ENCODE measurements at places on chromosomes 11 and 22.

DNA sequence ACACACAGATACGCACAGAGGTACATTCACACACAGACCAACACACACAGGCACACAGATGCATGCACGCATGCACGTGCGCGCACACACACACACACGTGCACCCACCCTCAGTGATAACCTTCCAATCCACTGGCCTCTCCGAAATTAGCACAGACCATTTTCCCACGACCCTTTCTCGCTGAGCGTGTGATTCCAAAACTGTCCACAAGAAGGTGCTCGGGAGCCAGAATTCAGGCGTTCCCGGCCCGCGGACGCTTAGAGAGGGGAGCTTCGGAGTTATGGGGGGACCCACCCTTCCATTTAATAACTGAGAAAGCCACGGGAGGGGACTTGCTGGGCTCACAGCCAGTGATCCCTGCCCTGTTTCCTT, 33.8 kb upstream of the SLC35C1 start:
- DNase-seq, result peak; percentile 46

DNA sequence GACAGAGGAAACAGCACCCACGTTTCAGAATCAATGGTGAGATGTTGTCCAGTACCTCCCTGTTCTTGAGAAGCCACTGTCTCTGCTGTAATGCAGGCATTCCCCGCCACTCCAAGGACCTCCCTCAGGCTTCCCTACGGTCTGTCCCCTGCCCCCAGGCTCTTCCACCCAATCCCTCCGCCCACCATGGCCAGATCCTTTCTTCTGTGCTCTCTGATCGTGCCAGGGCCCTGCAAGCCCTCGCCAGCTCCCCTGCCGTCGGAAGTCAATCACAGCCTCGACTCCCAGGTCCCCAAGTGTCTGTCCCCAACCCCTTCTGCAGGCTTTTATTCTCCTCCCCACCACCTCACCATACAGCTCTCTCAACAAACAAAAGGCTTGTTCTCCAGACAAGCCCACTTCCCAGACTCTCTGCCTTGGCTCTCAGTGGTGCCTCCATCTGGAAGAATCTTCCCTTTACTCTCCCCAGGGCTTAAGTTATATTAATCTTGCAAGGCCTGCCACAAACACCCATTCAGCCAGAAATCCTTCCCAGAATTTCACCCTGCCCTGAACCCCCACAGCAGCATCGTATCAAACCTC, 13.7 kb downstream of the SCN4B start:
- no peak for DNase-seq

- DNase-seq, result no peak
These were observed 179.1 kb downstream of the BLID start for GRCh38 chr11:121936781-121937447.

DNA sequence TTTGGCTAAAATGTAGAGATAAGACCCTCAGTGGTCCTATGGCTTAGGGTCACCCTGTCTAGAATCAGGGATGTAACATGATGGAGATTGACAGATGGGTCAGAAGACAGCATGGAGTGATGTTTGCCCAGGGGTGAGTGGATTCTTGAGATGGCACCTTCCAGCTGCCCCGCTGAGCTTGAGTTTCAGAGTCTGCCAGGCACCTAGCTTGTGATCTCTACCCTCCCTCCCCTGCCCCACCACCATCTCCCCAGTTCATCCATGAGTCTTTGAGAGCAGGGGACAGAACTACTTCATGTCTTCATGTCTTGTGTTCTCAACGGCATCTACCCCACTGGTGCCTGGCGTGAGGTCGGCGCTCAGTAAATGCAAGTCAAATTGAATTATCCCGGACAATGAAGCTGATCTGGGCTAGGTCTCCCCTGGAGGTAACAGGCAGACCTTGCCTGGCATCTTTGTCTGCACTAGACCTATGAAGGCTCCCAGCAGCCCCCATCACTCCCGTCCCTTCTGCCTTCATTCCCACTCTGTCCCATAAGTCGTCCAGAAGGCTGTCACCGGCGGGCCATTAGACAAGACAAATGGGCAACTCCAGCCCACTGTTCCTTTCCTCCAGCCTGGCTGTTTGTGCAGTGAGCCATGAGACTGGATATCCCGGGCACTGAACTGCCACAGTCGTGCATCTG, 239.2 kb upstream of the TBCEL start:
- DNase-seq, result no peak

DNA sequence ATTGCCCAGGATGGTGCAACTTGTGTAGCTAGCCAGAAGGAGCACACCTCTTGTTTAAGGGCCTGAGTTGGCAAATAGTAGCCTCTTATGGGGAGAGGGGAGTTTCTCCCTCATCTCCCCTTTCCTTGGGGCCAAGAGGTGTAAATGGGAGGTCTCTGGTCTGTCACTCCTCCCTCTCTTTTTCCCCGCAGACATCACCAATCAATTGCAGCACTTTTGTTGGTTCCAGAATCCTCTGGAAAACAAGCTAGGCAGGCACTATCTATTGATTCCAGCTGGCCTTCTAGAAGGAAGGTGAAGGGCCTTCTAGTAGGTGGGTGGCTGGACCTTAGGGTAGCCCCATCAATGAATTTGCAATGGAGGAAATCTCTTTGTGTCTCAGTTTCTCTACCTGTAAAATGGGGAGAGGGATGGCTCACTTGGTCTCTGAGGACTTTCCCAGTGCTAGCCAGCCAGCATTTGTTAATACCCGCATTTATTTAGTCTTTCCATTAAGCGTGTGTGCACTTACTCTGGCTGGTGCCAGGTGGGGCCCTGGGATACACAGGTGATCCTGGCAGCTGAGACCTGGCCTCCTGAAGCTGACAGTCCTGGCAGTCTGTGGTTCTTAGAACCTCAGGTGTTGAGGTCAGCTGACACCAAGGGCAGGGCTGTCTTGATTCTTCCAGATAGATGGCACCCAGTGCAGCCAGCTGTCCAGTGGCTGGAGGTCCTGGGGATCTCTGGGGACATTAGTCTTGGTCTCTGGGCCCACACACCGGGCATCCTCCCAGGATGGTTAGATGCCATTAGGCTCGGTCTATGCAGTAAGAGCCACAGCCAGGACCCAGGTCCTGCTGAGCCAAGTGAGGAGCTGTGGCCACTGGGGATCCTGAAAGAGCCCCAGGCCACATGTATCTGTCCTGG, 51.7 kb downstream of the TSPAN18 start:
- DNase-seq, result no peak

DNA sequence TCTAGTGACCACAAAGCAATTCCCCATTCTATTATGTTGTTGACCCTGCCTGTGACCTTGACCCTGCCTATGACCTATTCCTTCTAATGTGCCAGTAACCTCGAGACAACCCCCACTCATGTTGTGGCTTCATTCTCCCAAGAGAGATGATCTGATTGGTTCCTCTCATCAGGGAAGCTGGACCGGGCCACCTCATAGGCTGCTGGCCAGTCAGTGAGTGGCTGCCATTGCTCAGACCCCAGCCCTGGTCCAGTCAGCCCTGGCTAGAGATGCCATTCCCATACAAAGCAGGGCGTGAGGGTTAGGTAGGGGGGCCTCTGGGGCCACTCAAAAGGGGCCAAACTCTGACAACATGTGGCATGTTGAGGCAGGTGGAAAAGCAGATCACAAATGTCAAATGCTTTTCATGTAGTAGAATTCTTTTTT, 11.9 kb downstream of the SLC29A2 start:
- DNase-seq, result no peak

GRCh38 chr11:108204376-108204775, 18.1 kb downstream of the NPAT start:
- no peak for DNase-seq

DNA sequence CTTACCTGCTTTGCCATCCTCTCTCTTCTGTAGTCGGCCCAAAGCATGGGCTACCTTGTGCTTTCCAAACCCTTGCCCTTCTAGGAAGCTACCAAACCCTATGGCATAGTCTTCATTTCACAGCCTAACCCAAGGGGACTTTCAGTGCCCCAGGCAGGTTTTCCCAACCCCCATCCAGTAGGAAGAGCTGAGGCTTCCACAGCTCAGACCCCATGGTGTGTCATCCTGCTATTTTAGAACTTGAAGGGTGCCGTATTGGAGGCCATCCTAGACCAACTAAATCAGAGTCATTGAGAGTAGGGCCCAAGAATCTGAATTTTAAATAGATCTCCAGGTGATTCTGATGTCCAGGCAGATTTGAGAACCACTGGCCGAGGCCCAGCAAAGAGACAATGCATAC, 31.9 kb upstream of the TUB start:
- DNase-seq, result no peak

DNA sequence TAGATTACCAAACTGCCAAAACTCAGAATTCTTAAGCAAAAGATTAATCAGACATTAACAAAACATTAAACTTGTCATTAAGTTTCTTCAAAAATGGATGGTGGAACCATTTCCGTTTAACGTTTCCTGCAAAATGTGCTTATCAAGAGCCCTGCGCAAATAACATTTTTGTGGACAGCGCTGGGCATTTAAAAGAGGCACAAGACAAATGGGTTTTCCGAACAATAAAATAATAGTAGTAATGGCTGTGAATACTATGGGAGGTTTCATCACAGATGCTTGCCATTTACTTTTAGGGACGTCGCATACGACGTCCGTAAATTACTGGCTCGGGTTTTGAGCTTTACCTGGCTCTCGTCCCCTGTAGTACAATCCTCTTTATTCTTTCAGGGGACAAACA, 1.1 kb downstream of the NPAT start:
- no peak for DNase-seq

- no peak for DNase-seq
These were observed 62.2 kb downstream of the PARVA start for GRCh38 chr11:12439615-12440014.

GRCh38 chr11:109267293-109268095, 154.5 kb upstream of the C11orf87 start:
- DNase-seq, result no peak

DNA sequence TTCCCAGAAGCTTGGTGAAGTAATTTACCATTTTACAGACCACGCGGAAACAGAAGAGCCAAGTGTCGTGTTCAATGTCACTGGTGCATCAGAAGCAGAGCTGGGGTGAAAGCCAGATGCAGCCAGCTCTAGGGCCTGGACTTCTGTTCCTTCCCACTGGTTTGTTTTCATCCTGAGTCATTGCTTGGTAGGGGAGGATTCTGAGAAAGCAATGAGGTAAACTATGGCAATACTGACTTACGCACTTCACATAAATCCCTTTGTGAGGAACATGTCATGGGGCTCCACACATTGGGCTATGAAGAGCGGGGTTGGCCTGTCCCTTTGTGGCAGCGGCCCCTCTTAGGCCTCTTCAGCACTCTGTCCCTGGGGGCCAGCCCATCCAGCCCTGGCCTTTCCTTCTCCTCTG, 52.4 kb upstream of the RBFOX2 start:
- DNase-seq, result no peak

- no peak for DNase-seq
These were observed 3.1 kb upstream of the ADORA2A start for GRCh38 chr22:24424001-24424900.

DNA sequence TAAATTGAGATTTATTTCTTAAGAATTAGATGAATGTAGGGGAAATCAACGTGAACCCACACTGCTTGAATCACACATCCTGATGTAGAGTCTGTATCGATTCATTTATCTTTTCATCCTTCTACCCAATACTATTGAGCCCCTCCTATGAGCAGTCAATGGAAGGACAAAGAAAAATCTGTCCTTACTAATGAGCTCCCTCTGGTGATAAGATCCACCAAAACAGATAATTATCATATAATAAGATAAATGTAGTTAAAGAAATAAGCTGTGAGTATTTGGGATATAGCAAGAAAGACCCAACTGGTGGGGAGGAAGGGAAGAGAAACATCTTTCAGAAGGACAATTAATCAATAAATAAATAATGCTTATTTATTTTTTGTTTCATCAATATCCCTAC, 385.1 kb upstream of the CCDC90B start:
- no peak for DNase-seq

GRCh38 chr11:11512502-11512901, 109.3 kb downstream of the GALNT18 start:
- no peak for DNase-seq

- peak; percentile 100 for DNase-seq
These were observed 5.9 kb downstream of the PHOX2A start for GRCh38 chr11:72238040-72238450.

DNA sequence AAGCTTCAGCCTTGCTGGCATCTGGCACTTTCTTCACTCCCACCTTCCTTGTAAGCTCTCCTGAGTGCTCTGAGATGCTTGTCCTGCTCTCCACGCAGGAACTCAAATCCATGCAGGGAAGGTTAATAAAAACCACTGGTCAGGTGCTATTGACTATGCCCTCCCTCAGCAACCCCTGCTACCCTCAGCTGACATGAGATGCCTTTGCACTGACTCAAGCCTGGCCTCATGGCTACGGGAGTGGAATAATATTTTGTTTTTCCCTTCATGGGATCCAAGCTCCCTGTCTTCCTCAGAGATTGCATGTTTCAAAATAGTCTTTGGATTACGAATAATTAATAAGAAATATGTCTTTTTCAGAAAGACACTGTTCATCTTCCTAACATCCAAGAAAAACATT, 31.7 kb upstream of the ABCC8 start:
- DNase-seq, result no peak

- no peak for DNase-seq
These were observed 33.0 kb upstream of the XBP1 start for GRCh38 chr22:28833276-28833923.

DNA sequence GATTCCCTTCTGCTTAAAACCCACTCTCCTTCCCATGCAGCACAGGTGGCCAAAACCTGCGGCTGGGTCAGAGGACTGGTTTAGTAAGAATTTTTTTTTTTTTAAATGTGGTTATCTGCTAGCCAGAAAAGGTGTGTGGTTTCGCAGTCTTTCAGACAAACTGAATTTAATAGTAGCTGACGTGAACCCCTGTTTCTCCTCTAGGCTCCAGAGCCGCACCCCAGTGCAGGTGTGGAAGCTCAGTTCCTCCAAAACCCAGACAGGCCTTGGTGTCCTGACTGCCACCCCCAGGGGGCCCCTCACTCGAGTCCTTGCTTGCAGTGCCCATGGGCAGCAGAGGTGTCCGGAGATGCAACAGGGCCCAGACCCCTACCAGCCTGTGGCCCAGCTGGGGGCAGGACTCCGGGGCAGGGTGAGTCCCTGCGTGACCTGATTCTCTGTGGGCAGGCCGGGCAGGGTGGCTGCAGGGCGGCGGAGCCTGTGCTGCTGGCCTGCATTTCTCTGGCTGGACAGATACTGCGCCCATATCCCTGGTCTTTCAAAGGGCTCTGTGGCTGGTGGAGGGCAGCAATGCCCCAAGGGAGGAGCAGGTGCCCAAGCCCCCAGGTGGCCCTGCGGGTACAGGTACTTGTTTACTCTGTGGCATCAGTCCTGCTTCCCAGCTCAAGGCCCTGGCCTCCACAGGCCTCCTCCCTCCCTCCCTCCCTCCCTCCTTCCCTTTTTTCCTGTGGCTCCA, 15.2 kb downstream of the KCNQ1 start:
- DNase-seq, result no peak

DNA sequence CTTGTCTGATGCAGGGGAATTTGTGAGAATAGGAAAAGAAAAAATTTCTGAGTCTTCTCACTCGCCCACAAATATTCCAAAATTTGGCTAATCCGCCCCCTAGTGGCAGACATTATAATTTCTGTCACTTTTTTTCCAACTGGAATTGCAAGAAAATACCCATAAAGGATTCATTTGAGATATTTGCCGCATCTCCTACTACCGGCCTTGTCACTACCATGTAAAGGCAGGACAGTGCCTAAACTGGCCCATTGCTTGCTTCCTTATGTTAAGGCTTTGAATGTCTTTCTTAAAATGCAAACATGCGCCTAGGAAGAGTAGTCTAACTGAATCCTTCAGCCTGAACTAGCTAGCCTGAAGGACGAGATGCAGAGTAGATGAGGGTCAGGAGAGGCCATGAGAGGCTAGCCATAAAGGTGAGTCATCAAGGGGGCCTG, 9.3 kb upstream of the CEP295 start:
- no peak for DNase-seq
